Heart right ventricle (tissue), 16 donors: ENCODE measurements at places on chromosomes 12 and 14.

GRCh38 chr14:99915305-99916090, 122.3 kb downstream of the EML1 start:
- no peaks in the 10 kb centered on the region for H3K27me3 ChIP-seq
- no peak overlapping the region for H3K4me3 ChIP-seq
- DNase-seq, result no peak
- H3K4me1 ChIP-seq, result no peaks in the 10 kb centered on the region
- no peak overlapping the region for H3K27ac ChIP-seq

- H3K27me3 ChIP-seq, result no peaks in the 10 kb centered on the region
- H3K36me3 ChIP-seq, result no peaks in the 10 kb centered on the region
- peaks cover 69% of the 10 kb centered on the region for H3K4me1 ChIP-seq
Measured at GRCh38 chr12:104670439-104671408, 214.0 kb downstream of the CHST11 start.

DNA sequence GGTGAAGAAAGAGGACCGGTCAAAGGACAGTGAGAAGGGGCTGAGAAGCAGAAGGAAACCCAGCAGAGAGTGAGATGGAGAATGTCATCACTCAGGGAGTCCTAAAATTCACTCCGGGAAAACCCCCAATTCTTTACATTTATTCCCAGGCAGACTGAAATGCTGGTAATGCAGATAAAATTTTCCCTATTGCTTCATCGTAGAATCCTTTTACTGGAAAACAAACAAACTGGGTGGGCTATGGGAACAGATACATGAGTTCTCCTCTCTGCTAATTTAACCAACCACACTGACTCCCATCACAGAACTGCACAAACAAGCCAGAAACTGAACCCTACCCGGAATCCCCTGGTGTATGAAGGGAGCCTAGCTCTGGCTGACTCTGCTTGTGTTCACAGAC, 20.9 kb downstream of the HEBP1 start:
- no peak for DNase-seq
- no peak overlapping the region for H3K27ac ChIP-seq
- H3K27me3 ChIP-seq, result no peaks in the 10 kb centered on the region
- H3K36me3 ChIP-seq, result peaks cover 62% of the 10 kb centered on the region
- no peaks in the 10 kb centered on the region for H3K4me1 ChIP-seq

DNA sequence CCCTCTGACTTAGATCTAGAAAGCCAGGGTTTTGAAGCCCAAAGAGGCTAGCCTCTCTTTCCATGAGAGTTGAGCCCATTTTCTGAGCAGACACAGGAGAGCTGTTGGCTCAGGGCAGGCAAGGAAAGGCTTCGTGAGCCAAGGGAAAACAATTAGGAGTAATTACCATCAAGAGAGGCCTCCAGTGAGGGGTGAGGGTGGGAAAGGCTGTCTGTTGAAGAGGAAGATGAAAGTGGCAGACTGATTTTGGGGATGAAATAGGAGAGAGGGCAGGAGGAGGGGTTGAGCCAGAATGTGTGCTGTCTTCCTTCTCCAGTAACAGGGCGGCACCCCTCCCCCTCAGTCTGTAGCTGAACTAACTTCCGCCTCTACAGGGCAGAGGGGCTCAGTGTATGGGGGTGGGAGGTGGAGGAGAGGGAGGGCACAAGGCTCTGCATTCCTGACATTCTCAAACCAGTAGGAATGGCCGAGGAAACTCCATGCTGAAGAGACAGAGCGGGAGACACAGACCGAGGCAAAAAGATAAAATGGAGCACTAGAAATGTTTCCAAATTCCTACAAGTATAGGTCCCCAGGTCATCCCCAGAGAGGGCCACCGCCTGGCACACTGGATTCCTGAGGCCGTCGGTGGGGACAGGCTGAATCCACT, 33.1 kb upstream of the COL2A1 start:
- no peak overlapping the region for H3K4me3 ChIP-seq
- no peak for DNase-seq
- no peaks in the 10 kb centered on the region for H3K4me1 ChIP-seq
- peaks cover 5% of the 10 kb centered on the region for H3K36me3 ChIP-seq
- no peak overlapping the region for H3K27ac ChIP-seq
- no peaks in the 10 kb centered on the region for H3K27me3 ChIP-seq

GRCh38 chr14:24673059-24673458, 39.1 kb upstream of the GZMB start:
- no peak overlapping the region for H3K4me3 ChIP-seq
- no peaks in the 10 kb centered on the region for H3K27me3 ChIP-seq

GRCh38 chr12:31337952-31338351, 12.0 kb upstream of the SINHCAF start:
- H3K4me3 ChIP-seq, result no peak overlapping the region
- no peaks in the 10 kb centered on the region for H3K27me3 ChIP-seq
- no peaks in the 10 kb centered on the region for H3K4me1 ChIP-seq
- DNase-seq, result no peak
- no peak overlapping the region for H3K27ac ChIP-seq
- no peaks in the 10 kb centered on the region for H3K36me3 ChIP-seq
